T-cell (primary cell): ENCODE measurements at places on chromosomes 7 and 10.

DNA sequence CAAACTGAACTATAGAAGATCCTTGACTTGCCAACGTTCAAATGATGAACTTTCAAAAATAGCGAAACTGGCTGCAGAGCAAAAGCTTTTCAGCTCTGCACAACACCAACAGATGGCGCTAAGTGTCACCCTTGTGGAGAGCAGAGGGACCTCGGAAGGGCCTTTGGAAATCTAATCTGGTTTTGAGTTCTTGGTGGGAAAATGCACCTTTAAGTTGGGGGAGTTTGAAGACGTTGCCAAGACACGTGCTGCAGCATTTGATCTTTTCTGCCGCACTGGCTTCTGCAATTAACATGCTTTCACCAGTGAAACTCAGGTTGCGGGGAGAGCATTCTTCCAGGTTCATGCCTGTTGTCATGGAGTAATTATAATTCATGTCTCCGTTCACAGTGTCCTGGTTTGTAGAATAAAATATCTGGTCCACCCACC is 26.3 kb upstream of the WDR11 start:
- DNase-seq = no peak

GRCh38 chr10:5788969-5789368 is 24.3 kb downstream of the GDI2 start:
- DNase-seq = no peak

GRCh38 chr10:29784175-29784773 is 149.5 kb upstream of the SVIL start:
- DNase-seq = no peak

GRCh38 chr10:78502210-78502936 is 468.7 kb downstream of the RPS24 start:
- DNase-seq = no peak

DNA sequence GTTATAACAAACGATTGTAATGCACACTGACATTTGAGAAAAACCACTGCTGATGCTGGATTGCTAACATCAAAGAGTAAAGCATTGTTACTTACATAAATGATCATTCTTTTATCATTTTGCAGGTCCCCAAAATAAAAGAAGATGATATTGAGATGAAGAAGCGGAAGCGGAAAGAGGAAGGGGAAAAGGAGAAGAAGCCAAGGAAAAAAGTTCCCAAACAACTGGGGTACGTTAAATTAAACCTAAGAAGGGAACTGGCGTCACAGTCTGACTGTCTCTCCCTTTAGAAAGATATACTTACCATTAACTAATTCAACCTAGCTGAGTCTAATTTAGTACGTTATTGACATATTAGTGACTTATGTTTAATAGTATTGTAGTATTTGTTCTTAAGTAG is 28.1 kb downstream of the UBN2 start:
- DNase-seq = no peak

GRCh38 chr10:24483701-24484100 is 240.0 kb downstream of the ARHGAP21 start:
- DNase-seq = no peak

- DNase-seq = no peak
Observed at GRCh38 chr10:32982911-32983909, 25.2 kb upstream of the ITGB1 start.
